ENCODE measurements at places on chromosomes 3 and 15. TPM values are rescaled to one million over a fixed set of nuclear protein-coding genes. Genes with fewer than 3 reads are reported as not detected.

ZFAND6 gene
- 151 TPM for total RNA-seq

CX3CR1 gene
- 0.63 TPM for total RNA-seq

GRK7 gene
- 0.46 TPM for total RNA-seq

CHDH gene
- total RNA-seq, result 2.5 TPM

DUOX1 gene
- total RNA-seq, result 1.4 TPM

DNA sequence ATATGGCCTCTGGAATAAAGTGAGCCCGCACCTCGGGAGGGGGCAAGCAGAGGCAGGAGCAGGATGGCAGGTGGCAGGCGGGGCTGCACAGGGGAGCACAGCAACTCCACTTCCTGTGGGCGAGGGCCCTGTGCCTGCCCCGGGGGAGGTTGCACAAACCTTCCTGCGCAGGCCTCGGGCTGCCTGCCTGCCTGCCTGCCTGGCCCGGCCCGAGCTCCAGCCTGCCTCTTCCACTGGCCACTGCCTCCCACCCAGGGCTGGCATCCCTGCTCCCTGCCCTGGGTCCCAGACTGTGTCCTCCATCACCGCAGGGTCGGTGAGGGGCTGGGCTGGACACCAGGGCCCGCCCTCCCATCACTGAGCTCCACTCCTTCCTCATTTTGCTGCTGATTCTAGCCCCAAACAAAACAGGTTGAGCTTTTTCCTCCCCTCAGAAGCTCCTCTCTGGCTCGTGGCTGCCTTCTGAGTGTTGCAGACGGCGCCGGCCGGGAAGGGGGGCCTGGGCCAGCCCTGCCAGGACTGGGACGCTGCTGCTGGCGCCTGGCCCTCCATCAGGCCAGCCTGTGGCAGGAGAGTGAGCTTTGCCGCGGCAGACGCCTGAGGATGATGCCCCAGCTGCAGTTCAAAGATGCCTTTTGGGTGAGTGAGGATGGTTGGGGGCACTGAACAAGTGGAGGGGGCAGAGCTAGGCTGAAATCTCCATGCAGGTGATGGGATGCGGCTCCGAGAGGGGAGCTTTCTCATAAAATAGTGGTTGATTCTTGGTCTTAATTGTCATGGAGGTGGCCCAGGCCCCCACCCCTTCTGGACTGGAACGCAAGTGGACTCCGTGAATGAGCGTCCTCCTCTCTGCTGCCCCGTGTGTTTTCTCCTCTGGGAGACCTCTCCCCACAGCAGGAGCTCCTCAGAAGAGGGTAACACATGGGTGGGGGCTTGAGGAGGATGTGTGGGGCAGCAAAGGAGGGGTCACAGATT, at the start of gene PSTPIP1:
TSS of gene PSTPIP1 (plus strand) at position 156 of the 975 bp plus-strand sequence. CDS start at position 604, 448 bp downstream.
- DNase-seq, result no peak

DNA sequence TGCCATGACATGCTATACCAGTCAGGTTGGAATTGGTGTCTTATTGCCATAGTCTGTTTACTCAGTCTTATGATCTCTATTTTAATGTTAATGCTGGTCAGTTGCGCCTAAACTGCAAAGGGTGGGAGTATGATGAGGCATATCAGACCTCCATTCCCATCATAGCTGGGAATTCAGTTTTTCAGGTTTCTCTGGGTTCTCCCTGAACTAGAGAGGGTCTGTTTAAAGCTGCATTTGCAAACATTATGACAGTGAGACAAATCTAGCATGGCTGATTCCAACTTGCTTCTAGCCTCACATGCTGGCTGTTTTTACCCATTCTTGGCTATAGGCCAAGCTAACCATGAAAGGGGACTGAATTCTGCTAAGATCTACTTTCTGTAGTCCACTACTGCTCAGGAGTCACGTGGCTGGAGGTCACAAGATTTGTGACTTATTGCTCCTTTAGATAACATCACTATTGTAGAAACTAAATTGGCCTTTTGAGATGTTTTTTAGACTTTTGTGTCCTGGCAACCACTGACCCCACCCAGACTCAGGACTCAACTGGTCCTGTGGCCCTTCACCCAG, 96.5 kb downstream of the TGFBR2 start:
- DNase-seq, result no peak

GRCh38 chr3:11774296-11774877, 72.3 kb downstream of the TAMM41 start:
- no peak for DNase-seq

DNA sequence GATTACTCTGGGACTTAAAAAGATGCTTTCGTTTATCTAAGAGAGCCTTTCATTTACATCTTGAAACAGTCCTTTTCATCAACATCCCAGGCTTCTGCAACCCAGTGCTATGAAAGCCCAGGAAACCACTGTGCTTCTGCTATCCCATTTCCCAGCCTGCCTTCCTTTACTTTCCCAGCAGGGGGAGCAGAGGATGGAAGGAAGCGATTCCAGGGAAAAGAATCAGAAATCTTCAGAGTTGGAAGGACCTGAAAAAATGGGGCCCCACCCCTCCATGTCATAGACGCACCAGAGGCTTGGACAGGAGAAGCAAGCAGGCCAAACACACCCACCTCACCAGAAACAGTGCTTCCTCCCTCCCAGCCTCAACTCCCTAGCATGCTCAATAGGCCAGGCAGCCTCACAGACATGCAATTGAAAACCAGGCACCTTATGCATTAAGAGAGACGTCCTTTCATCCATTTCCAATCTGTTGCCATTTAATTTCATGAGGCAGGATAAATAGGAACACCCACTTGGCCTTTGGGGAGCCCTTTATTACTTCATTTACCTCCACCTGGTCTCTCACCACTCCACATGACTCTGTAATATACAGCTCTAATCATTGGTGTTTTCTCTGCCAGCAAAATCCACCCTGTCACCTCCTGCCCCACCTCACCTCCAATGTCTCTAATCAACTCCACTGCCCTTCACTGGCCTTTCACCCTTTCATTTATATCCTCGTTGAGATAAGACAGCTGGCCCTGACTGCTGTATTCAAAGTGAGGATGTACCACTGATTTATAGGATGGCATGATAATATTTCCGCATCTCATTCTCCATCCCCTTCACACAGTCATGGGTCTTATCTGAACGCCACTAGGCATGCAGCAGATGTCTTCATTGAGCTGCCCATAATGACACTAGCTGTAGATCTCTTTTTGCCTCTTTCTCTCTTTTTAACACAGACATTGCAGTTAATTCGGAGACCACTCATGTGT, 583.9 kb downstream of the NTRK3 start:
- DNase-seq, result no peak

DNA sequence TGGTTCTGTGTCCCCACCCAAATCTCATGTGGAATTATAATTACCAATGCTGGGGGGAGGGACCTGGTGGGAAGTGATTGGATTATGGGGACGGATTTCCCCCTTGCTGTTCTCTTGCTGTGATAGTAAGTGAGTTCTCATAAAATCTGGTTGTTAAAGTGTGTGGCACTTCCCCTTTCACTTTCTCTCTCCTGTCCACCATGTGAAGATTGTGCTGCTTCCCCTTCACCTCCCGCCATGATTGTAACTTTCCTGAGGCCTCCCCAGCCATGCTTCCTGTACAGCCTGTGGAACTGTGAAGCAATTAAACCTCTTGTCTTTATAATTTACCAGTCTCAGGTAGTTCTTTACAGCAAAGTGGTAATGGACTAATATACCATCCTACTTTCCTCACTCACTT, 289.6 kb downstream of the EFHB start:
- DNase-seq, result no peak
